Amniotic stem cell (primary cell): ENCODE measurements at places on chromosomes 5 and 9.

DNA sequence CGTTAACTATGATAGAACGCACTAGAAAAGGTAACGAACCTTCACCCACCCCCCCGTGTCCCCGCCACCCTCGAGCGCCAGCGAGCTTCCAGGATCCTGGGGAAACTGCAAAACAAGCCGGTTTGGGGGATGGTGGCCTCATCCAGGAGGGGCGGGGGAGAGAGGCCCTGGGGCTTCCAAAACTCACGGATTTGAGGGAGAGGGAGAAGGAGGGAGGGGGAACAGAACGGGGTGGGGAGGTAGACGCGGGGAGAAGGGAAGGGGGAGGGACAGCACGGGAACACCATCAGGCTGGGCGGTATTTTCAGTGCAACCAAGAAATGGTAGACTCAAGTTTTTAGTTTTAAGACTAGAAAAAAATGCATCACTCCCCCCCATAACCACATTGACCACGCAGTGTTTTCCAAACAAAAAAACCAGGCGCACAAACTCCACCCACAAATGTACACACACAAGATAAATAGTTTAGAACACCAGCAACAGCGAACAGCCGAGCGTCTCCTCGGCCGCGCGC lies 1.4 kb downstream of the NRARP start:
- DNase-seq, result no peak

DNA sequence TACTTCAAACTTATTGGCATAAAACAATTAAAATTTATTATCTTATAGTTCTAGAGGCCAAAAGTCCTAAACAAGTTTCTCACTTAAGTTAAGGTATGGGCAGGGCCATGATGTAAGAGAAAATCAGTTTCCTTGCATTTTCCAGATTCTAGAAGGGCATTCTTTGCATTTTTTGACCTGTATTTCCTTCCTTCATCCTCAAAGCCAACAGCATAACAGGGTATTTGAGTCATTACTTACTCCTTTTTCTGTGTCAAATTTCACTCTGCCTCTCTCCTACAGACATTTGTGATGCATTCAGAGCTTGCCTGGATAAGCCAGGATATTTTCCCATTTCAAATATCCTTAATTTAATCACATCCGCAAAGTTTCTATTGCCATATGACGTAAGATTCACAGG lies 1499.0 kb downstream of the EFNA5 start:
- no peak for DNase-seq

- no peak for DNase-seq
Observed at GRCh38 chr9:5388026-5388819, 48.5 kb upstream of the RLN1 start.

- DNase-seq, result no peak
Observed at GRCh38 chr9:23824830-23825591, 1.0 kb downstream of the ELAVL2 start.

- DNase-seq, result no peak
Observed at GRCh38 chr9:80292231-80292630, 720.5 kb downstream of the TLE4 start.

GRCh38 chr9:136077491-136077890 lies 17.6 kb downstream of the NACC2 start:
- no peak for DNase-seq

GRCh38 chr9:136539427-136540421 lies 6.1 kb downstream of the NOTCH1 start:
- no peak for DNase-seq
